ENCODE measurements at places on chromosomes 2 and 18.

DNA sequence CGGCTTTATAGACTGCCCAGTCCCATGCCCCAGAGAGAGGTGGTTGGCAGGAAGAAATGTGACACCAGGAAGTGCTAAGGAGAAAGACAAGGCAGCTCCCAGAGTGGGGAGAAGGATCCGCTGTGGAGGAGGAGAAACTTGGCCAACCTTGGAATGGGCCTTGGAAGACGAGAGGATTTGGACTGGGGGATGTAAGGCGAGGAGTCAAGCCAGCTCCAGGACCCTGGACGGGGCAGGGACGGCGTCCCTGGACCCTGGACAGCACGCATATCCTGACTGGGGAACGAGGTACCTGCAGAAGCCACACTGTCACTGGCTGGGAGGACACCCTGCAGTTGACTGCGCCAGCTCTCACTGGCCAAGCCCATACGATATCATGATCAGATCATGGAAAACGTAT is 153.4 kb downstream of the BCL2 start:
- no peak for DNase-seq

GRCh38 chr2:232876978-232877441 is 6.9 kb downstream of the SNORC start:
- no peak for DNase-seq

DNA sequence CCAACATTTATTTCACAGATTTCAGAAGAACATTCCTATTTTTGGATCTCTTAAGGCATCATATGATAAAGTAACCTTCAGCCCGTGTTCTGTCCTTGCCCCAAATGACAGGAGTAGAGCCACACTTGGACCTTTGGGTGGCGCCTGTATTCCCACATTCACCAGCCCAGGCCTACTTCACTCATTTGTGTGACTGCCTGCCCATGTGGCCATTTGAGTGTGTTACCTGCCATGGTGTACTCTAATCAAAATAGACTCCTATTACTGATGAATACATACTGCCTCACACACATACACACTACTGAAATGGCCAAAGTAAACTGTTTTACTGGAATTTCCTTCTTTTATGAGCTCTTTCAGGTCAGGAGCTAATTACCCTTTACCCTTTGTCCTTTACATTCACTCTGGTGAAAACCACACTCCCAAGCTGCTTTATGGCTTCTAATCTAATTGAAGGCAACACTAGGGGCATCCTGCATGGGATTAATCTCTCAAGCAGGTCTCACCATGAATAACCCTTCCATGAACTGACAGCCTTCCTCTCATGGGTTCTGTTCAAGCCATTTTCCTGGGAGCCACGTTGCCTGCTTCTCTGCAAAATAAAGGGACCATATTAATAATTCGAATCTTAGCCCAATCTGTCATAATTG is 271.0 kb upstream of the GALNT5 start:
- DNase-seq, result no peak

DNA sequence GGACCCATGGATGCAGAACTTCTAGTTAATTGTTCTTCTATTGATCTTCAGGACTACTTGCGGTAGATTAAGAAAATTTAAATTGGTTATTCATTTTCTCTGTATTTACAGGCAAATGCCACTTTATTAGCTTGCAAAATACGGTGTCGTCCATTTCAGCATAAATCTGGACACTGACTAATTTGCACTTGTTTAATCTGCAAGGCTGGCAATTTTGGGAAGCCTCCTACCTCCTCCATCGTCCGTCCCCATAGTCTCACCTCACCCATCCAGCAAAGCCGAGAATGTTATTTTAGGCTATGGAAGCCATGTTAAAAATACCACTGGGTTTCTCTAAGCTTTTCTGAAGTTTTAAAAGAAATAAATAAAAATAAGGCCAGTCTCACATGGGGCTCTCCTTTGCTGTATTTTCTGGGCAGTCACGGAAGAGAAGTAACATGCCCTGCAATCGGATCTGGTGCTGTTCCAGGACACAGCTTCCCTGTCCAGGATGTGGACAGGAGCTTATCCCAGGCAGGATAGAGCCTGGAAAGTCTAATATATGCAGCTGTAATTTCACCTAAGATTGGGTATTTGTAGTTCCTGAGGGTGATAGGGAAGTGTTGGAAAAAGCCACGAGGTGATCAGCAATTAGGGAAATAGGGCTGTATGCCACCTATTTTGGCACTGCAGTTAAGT is 17.4 kb downstream of the TMEM178A start:
- no peak for DNase-seq

DNA sequence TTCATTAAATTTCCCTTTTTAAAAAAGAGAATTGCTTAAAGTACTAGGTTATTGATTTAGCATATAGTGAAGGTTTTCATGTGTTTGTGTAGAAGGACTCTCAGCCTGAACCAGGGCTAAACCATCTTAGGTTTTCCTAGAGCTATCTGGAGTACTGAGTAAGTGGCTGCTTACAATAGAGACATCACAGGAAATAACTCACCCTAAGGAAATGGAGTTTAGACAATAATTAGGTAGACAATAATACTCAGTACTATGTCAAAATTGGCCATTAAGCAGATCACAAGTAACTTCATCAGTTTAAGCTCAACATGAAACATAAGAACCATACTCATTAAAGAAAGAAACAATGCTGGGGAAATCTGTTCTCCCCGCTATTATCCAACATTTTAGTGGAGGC is 240.0 kb downstream of the RND3 start:
- DNase-seq, result no peak

GRCh38 chr2:4618630-4619228 is 915.4 kb downstream of the DCDC2C start:
- no peak for DNase-seq

DNA sequence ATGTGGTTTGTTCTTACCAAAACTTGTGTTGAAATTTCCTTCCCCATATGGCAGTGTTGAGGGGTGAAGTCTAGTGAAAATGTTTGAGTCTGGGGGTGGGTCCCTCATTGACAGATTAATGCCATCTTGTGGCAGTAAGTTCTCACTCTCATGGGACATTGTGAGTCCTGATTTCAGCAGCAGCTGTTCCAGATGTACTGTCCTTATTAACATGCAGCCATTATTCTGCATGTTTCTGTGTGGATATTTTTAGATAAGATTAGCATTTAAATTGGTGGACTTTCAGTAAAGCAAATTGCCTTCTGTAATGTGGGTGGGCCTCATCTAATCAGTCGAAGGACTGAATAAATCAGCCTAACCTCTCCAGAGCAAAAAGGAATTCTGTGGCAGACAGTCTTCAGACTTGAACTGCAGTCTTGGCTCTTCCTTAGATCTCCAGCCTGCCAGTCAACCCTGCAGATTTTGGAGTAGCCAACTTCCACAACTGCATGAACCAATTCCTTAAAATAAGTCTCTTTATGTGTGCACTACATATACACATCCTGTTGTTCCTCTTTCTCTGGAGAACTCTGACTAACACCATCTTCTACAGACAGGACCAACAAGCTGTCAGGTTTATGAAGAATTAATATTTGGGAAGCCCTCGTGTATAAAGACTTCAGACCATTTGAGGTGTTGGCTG is 138.7 kb upstream of the ZNF516 start:
- no peak for DNase-seq

- peak; percentile 42 for DNase-seq
These were observed 37.8 kb upstream of the MRPL19 start for GRCh38 chr2:75608684-75609333.

DNA sequence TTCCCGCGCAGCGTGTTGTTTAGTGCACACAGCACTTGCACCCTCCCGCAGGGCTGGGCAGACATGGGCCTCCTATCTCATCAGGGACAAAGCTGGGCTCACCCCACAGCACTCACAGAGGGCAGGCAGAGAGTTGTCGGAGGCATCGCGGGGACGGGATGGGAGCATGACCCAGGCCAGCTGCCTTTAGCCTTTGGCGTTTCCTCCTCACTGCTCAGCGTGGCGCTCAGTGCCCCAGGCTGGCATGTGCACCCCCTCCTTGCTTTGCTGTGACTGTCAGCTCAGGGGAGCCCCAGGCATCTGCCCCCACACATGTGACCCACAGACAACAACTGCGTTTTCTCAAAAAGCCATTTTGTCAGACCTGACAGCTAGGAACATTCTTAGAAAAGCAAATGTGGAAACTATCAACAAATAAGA is 101.1 kb downstream of the RNF144A start:
- DNase-seq, result no peak

GRCh38 chr2:16336491-16336890 is 329.1 kb downstream of the CYRIA start:
- DNase-seq, result no peak

- DNase-seq, result no peak
These were observed 31.4 kb downstream of the YWHAQ start for GRCh38 chr2:9599430-9599829.

- DNase-seq, result no peak
These were observed 310.8 kb upstream of the STON1 start for GRCh38 chr2:48219234-48219554.

DNA sequence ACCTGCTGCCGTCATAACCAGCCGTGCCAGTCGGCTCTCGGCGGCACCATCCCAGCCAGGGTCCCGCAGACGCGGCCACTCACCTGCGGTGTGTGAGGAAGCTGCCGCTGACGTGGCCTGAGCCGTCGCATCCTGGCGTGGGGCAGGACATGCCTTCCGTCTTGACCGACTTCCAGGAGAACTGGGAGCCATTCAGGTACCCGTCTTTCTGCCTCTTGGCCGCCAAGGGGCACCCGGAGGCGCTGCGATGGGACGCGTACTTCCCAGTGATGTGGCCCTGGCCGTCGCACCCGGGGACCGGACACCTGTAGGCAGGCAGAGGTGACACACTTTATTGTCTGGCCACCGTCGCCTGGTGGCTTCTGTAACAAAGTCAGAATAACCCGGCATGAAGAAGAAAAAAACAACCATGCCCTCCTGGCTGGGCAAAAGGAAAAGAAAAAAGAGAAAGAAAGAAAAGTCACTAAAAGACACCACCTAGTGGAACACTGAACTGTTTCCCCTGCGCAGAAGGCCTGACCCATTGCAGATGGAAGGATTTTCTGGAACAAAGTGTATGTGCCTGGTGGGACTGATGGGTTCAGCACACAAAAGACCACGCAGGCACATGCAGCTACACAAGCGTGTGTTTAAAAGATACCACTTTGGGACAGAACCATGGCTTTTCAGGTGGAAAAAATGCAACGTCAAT is 94.9 kb upstream of the PXDN start:
- no peak for DNase-seq

DNA sequence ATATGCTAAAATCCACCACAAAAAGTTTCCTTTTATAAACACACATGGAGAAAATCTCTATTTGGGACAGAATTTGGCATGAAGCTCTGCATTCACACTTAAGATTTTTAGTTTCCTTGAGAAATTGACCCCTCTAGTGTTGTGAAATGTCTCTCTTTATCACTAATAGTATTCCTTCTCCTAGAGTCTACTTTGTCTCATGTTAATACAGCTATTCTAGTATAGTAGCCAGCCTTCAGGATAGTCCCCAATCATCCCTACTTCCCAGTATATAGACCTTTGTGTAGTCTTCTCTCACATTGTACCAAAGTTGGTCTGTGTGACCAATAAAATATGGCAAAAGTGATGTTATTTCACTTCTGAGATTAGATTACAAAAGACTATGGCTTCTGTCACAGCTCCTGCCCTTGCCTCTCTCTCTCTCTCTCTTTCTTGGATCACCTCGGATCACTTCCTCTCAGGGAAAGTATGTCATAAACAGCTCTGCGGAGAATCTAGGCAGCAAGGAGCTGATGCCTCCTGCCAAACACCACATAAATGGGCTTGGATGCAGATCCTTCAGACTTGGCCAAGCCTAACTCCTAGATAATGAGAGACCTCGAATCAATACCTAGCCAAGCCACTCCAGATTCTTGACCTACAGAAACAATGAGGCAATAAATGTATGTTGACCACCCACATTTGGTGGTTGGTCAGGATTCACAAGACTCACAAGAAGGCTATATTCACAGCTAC is 59.7 kb upstream of the NABP1 start:
- no peak for DNase-seq
